ENCODE measurements at places on chromosomes 6 and 20.

DNA sequence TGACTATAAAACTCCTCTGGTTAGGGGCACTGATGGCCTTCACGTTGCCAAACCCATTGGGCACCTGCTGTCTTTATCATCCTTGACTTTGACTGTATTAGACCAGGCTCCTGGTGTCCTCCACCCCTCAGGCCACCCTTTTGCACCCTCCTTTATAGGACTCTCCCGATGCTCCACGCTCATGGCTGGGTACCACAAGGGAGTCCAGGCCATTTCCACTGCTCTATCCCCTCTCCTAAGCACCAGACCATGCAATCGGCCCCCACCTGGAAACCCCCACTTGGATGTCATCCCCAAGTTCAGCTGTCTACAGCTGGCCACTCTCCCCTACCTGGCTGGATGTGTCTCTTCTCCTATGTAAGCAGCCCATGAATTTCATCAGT lies 115.2 kb downstream of the TOX2 start:
- no peak for DNase-seq

GRCh38 chr6:161238081-161238480 lies 35.8 kb downstream of the AGPAT4 start:
- DNase-seq, result no peak

DNA sequence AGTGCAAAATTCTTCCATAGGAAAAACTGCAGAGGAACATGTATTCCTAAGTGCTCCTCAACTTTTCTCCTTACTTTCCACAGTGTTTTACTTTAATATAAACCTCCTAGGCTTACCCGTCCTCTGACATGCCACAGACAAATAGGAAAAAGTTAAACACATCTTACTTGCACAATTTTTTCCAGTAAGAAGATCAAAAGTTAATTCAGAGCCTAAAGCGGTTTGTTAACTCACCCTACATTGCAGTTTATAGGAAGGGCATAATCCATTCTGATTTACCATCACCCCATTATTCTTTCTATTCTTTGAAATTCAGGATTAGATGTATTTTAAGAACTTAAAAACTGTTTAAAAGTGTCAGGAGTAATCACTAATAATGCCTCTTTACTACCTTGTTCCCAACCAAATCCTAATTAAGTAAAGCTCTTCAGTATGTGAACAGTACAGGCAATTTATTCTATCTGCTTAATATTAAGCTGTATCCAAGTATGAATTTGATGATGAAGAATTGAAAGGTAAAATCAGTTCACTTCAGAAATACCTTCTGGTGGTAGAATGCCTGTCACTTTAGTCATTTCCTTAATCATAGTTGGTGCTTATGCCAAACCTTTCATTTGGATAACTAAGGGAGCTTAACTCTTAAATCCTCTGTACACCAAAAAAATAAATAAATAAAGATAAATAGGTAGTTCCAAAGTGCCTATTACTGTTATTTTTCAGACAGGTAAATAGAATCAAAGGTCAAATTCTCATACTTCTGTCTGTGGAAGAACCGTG lies 292.0 kb downstream of the ALDH8A1 start:
- no peak for DNase-seq

GRCh38 chr6:34865107-34865506 lies 22.7 kb downstream of the TAF11 start:
- no peak for DNase-seq

- peak; percentile 3 for DNase-seq
Observed at GRCh38 chr6:167825332-167826229, 1.1 kb upstream of the AFDN start.

DNA sequence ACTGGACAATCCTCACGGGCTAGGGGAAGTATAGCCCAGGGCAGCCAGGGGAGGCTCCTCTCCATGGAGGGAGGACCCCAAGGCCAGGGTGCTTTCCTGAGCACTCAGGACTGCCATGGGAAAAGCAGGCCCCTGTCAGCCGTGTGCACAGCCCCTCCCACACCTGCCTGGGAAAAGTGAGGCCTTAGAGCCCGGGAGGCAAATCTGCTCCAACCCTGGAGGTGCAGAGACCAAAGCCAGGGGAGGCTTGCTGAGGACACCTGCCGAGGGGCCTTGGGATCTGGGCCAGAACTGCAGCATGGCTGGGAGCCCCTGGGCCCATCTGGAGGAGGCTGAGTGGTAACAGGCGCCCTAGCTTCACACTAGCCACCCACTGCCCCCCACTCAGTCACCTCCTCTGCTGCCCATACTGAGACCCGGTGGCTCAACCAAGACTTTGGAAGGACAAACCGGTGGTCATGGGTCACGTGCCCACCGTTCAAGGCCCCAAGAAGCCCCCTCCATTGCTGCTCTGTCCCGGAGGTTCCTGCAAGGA lies 55.2 kb downstream of the YTHDF1 start:
- no peak for DNase-seq

DNA sequence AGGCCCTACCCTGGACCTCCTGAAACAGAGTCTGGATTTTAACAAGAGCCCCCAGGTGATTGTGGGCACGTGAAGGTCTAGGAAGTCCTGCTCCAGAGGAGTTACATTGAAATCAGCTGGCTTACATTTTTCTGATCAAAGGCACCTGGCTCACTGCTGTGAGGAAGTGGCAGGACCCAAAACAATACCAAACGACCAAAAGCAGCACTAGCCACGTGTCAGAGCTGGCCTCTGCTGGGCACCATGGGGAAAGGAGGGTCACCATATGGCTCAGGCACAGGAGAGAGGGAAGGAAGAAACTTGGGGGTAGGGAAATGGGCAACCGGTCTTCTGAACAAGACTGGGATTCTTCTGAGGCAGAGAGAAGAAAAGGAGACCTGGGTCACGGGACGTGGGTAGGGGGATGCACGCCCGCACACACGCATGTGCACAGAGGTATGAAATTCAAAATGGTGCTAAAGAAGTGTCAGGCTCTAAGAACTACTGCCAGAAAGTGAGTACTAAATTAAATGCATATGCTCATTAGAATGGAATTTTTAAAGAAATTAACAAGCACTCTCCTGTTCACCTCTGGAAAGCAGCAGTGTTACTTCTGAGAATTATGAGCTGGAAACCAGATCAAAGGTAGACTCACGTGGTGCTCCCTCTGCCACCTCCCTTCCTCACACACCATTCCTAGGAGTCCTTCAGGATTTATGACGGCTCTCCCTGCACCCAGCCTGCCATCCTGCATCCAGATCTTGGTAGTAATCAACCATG lies 113.6 kb downstream of the TRERF1 start:
- no peak for DNase-seq

DNA sequence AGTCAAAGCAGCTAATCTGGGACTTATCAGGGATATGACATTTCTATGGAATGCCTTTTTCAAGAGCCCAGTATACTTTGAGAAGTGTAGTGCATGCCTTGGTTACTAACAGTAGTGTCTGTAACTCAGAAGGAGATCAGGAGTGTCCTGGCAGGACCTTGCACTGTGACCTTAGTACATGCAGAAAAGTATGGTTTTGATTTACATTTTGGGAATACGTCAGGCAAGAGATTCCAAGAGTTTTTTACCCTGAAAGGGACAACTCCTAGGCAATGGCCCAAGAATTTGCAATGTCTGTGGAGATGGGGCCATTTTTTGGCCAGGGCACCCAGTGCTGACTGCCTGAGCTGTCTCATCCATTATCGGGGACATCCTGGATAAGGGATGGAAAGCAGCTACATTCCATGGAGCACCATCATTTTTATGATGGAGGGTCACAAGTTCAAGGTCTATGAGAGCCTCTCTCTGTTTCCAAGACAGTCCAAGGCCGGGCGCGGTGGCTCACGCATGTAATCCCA lies 80.2 kb downstream of the FAM50B start:
- no peak for DNase-seq

- peak; percentile 44 for DNase-seq
Observed at GRCh38 chr20:34834459-34834893, 9.0 kb upstream of the NCOA6 start.

Data from NCI-H2171 (cell line).